ENCODE measurements at places on chromosomes 5 and 9.

GRCh38 chr5:167819406-167819805, 472.0 kb upstream of the WWC1 start:
- DNase-seq = no peak

DNA sequence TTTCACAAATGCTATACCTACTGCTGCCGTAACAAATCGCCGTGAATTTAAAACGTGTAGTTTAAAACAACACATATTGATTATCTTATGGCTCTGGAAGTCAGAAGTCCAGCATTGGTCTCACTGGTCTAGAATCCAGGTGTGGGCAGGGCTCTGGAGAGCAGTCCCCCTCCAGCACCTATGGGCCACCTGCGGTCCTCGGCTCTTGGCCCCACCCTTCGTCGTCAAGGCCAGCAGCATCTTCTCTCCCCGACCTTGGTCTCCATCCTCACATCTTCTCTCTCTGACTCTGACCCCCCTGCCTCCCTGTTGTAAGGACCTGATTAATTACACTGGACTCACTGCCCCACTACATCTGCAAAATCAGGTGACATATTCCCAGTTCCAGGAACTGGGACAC, 106.4 kb upstream of the COL5A1 start:
- DNase-seq = no peak

- DNase-seq = no peak
These were observed 245.1 kb downstream of the DOCK8 start for GRCh38 chr9:459491-460444.

DNA sequence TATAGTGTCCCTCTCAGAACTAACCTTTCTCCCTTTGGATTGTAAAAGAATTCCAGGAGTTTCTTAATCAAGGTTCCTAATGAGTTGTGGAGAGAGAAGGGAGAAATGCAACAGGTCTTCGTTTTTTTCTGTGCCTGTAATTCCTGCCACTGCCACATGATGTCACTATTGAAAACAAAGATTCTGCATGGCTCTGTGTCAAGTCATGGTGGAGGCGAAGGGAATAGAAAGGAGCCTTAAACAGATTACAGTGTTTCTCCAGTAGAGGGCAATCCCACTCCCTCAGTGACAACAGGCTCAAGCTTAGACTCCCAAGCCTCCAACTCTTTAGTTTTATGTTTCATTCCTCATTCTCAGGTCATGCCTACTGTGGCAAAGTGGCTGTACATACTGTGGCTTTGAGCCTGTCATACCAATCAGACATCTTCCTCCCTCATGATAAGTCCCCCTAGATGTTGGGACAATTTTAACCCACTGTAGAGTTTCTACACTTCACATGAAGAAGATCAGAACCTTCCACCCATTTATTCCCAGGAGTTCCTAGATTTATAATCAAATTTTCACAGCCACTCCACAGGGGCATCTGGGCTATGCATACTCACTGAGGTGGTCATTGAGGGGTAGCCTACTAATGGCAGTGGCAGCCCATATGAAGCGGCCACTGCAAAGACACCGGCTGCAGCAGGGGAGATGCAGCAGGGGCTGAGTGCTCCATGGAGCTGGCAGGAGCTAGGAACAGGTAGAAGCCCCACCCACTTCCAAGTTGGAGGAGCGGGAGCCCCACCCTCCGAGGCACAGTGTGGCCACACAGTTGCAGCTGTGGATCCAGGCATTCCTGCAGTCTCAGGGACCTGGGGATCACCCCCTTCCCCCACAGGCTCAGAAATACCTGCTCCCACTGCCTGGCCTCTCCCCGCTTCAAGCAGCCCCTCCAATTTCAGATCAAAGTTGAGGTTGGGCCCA, 97.4 kb upstream of the TRIM32 start:
- no peak for DNase-seq

GRCh38 chr5:83281176-83281575, 190.4 kb upstream of the VCAN start:
- no peak for DNase-seq

DNA sequence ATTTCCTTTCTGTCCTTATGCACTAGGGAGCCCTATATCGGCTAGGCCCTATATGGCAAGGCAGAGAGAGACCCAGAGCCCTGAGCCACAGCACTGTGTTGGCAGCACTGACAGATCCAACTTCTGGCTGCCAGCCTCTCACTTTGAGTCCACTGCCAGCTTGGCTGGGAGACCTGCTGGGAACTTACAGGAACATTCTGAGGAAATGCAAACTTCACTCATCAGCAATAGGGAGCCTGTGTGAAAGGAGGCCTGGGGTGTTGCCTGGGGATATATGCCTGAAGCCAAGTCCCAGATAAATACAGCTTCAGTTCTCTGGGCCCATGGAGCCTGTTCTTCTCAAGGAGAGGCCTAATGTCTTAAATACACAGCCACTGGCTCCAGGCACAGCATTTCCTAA, 78.0 kb downstream of the ADRB2 start:
- DNase-seq = no peak

DNA sequence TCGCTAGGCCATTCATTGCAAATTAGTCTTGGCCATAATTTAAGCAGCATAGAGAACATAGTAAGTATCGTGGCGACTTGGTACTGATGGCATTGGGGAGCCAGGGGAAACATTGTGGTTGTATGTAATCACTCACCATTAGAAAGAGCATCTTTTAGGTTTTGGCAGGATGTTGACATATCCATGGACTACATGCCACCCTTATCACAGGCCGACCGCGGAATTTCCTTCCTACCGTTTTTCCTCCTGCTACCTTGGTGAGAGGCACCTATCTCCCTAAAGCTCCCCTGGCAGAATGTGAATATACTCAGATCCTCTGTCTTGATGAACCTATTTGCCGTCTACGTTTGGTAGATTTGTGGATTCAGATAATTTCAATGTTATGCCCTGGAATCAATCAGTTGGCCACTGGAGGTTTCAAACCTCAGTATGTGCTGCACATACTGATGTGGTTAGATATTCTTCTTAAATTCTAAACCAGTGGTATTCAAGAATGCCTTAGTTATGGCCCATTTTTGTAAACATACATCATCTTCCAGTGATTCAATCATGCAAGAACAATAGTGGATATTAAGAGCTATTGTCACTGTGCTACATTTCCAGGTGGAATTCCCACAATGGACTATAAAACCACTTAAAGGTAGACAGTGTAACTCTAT, 271.0 kb upstream of the HAPLN1 start:
- DNase-seq = no peak

DNA sequence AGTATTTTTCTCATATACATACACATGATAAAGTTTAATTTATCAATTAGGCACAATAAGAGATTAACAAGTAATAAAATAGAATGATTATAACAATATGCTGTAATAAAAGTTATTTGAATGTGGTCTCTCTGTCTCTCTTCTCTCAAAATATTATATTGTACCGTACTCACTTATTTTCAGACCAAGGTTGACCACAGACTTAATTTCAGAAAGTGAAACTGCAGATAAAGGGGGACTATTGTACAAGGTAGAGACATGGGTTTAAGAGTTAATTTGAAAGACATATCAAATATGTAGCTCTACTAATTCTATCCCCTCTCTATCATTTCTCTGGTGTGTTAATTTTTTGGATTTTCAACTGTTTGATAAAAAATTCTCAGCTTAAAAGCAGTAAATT, 20.0 kb upstream of the C9 start:
- no peak for DNase-seq

DNA sequence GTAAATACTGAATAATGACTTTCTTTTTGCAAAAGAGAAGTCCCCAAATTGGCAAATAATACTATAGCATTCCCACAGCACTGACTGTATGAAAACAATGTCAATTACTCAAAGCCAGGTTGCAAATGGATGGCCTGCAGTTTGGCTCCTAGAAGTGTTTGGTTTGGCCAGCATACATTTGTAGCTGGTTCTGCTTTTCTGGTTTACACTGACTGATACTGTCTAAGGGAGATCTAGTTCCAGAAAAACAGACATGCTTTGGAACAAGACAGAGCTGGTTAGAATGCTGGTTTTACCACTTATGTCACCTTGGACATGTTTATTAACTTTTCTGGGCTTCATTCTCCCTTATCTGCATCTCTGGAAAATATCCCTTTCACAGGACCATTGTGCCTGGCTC, 81.5 kb upstream of the TRPM3 start:
- DNase-seq = no peak

- no peak for DNase-seq
These were observed 211.7 kb downstream of the TLE1 start for GRCh38 chr9:81477669-81478068.

GRCh38 chr9:109206670-109207069, 39.6 kb upstream of the FRRS1L start:
- no peak for DNase-seq

GRCh38 chr5:177479774-177480173, 6.3 kb upstream of the DBN1 start:
- DNase-seq = no peak

- no peak for DNase-seq
These were observed 362.3 kb downstream of the MAT2B start for GRCh38 chr5:163867738-163868137.

DNA sequence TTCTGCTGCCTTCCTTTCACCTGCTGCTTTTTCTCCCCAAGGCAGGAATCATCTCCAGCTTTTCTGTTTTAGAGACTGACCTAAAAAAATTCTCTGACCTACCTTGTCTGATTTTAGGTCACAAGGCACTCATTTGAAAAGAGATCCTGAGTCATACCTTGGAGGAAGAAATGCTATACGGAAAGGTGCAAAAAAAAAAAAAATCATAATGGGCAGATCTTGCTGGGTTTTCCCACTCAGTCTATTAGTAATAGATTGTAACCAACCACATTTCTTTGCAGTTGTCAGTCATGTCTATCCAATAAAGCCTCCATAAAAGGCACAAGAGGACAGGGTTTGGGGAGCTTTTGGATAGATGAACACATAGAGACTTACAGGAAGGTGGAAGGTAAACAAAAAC, 70.0 kb downstream of the MTREX start:
- no peak for DNase-seq

DNA sequence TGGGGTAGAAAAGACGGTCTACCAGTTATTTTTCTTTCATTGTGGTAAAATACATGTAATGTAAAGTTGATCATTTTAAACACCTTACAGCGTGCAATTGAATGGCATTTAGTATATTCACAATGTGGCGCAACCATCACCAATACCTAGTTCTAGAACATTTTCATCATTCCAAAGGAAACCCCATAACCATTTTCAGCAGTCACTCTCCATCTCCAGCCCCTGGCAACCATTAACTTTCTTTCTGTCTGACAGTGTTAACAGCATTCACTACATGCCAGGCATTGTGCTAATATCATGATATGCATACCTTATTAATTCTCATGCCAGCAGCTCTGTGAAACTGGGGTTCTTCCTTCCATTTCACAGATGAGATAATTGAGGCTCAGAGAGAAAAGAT, 32.0 kb downstream of the PTGS1 start:
- DNase-seq = no peak

DNA sequence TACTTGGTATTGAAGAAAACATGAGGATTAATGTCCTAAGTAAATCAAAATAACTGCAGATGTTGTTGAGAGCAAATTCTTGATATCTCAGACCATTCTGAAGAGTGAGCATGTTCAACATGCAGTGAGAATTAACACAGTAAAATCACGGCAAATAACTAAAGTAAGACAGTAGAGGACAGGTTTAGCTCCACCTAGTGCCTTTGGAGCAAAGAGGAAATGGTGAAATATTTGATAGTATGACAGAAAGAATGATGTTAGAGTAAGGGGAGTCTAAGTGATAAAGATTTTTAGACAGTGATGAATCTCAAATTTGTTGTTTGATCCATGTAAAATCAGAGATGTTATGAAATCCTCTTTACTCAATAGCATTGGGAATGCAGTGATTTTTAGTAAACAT, 424.2 kb downstream of the TMEM161B start:
- DNase-seq = no peak

DNA sequence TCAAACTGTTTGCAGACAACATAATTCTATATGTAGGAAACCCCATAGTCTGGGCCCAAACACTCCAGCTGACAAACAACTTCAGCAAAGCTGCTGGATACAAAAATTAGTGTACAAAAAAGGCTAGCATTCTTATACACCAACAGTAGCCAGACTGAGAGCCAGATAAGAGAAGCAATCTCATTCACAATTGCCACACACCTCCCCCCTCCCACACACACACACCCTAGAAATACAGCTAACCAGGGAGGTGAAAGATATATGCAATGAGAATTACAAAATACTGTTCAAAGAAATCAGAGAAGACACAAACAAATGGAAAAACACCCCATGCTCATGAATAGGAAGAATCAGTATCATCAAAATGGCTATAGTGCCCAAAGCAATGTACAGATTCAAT, 9.0 kb downstream of the MTREX start:
- DNase-seq = no peak

DNA sequence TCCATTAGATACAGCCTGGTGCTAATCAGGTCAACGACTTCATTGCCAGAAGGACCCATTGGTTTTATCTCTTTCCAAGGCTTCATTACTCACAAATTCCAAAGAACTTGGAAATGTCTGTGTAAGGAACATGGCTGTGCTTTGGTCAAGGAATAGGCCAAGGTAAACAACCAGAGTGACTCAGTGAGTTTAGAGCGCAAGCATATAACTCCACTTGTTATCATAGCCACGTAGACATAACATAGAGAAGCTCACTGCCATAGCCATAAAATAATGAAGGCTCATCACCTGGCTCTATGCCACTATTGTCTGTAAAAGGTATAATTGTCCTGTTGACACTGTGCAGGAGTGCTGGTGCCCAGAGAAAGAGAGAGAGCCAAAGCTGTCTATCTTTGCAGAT, 139.3 kb upstream of the PLCXD3 start:
- DNase-seq = no peak

All from Peyer's patch (tissue), 4 donors.